A549 treated with CORT108297 at 1 μM for 4 hours (cell line): ENCODE measurements at places on chromosomes 5 and 9. TPM values are rescaled to one million over a fixed set of nuclear protein-coding genes. Genes with fewer than 3 reads are reported as not detected.

Gene FYB1
- 10.0 to 19.8 TPM (median 13.9 TPM) in 5 replicates for total RNA-seq

Gene STK32A
- 0.15 to 0.50 TPM (median 0.25 TPM) in 5 replicates for total RNA-seq

Gene IFNA2
- not detected in 5 replicates for total RNA-seq

Gene SPEF2
- 1.8 to 2.5 TPM (median 2.3 TPM) in 5 replicates for total RNA-seq

Gene ATOSB
- 7.3 to 12.4 TPM (median 10.5 TPM) in 5 replicates for total RNA-seq

Gene SLC6A18
- not detected in 5 replicates for total RNA-seq

Gene GPR151
- not detected in 5 replicates for total RNA-seq

Gene ADAMTSL2
- total RNA-seq, result not detected in 5 replicates

Gene HNRNPAB
- 310 to 340 TPM (median 319 TPM) in 5 replicates for total RNA-seq

Gene ACOT12
- total RNA-seq, result 0.16 to 0.35 TPM in 2 of 5 replicates, not detected in the others

Gene TAF1L
- 0.01 TPM in 1 of 5 replicates, not detected in the others for total RNA-seq

Gene ADAMTS19
- total RNA-seq, result not detected in 5 replicates

Gene FGD3
- 0.16 to 0.29 TPM (median 0.26 TPM) in 5 replicates for total RNA-seq

Gene CYFIP2
- total RNA-seq, result 16.3 to 24.1 TPM (median 21.2 TPM) in 5 replicates

Gene LHX3
- total RNA-seq, result 0.05 to 0.09 TPM (median 0.08 TPM) in 5 replicates

Gene CARTPT
- not detected in 5 replicates for total RNA-seq

Gene AFAP1L1
- total RNA-seq, result 6.4 to 10.7 TPM (median 9.7 TPM) in 5 replicates

Gene CBY3
- not detected in 5 replicates for total RNA-seq

Gene SYK
- total RNA-seq, result 0.02 to 0.31 TPM (median 0.09 TPM) in 4 of 5 replicates, not detected in the other

Gene NR2F1
- 3.8 to 5.7 TPM (median 4.7 TPM) in 5 replicates for total RNA-seq

Gene FPGS
- total RNA-seq, result 44.8 to 56.7 TPM (median 49.2 TPM) in 5 replicates

Gene PCDHGB1
- 1.3 to 2.0 TPM (median 1.8 TPM) in 5 replicates for total RNA-seq
